ENCODE measurements at places on chromosomes 11 and 22.
A peak's percentile ranks its signal among the peaks of the same experiment; 100 is the strongest.

- no peak for DNase-seq
These were observed 51.8 kb downstream of the IGSF9B start for GRCh38 chr11:133904818-133905515.

DNA sequence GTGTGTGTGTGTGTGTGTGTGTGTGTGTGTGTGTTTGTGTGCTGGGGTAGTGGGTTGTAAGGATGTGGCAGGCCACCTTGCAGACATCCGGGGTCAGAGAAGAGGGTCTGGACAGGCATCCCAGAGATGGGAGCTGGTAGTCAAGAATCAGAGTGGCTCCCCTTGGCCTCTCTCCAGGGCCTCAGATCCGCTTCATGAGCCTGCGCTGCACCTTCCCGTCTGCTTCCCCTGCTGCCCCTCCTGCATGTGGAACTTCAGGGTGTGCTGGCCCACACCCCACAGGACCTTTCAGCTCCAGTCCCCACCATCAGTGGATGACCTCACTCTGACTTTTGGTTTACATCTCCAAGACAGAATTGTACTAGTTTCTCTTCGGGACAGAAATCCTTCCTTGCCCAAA lies 31.2 kb downstream of the TREH start:
- no peak for DNase-seq

DNA sequence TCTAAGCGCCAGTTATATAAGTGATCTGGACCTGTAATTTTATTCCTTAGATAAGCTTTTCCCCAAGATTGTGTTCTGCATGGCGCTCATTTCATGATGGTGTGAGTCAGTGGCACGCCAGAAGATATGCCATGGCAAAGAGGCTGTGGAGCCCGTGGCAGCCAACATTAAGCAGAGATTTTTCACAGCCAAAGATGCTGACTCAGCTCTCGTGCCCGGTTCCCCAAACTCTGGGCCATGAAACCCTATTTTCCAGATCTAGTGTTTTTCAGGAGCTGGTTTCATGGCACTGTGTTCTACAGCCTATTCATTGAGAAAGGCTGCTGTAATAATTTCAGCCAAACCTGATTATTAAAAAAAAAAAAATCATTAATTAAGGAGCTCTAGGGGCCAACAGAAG lies 15.4 kb upstream of the LINC01488 start:
- DNase-seq: no peak

DNA sequence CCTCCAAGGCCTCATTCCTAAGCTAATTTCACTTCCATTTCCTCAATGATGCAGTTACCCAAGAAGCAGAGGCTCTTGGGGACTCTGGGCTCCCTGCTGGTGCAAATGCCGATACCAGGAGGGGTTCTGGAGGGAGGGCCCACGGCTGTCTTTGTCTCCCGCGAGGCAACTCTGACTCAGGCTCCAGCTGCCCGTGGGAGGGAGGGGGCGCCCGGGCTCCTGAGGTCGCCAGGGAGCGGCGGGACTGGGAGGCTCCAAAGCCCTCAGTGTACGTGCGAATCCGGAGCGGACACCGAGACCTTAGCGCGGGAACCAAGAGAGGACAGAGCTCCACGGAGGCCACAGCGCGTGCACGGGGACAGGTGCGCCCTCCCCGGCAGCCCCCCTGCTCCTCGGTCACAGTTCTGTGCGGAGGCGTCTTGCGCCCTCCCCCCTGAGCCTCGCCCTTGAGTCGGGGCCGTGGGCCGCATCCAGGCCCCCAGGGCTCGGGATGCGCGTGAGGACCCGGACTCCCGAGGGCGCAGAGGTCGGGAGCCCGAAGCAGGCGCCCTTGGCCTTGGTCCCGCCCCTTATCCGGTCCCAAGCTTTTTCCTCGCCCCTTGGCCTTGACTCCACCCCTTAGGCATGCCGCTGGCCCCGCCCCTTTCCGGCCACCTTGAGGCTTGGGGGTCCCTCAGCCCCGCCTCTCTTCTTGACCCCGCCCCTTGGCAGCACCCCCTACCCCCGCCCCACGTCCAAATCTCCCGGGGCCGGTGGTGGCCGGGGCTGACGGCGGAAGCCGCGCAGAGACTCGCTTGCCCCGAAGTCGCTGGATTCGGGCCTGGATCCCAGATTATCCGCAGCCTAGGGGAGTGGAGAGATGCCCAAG lies 4.7 kb upstream of the SHISA8 start:
- no peak for DNase-seq

DNA sequence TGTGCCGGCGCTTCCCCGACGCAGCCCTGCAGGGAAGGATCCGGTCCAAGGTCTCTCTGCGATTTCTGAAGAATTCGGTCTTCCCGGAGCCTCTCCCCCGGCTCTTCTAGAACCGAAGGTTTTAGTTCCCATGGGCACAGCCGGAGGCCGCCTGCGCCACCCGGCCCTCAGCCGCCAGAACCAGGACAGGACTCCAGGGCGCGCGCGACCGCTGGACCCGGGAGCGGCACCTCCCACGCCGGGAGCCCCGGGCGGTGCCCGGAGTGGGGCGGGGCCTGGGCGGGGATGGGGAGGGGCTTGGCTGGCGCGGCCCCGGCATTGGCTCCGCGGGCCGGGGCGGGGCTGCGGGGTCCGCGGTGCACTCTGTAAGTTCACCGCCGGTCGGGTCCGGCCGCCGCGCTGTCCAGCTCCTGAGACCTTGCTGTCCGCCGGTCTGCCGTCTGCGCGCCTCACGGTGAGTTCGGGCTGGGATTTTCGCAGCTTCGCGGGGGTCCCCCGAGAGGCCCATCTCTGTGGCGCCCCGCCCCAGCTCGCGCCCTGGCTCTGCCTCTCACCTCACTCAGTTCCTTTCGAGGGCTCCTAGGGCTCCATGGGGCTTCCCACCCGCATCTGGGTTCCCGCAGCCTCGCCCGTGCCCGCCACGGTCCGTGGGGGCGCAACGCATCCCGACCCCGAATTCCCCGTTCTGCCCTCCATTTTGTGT lies at the start of gene CDC42EP2:
CDC42EP2 (plus strand) TSS at position 366 of the 703 bp plus-strand sequence. CDS start 6,033 bp downstream, outside the sequence.
- peak; percentile 84 for DNase-seq

DNA sequence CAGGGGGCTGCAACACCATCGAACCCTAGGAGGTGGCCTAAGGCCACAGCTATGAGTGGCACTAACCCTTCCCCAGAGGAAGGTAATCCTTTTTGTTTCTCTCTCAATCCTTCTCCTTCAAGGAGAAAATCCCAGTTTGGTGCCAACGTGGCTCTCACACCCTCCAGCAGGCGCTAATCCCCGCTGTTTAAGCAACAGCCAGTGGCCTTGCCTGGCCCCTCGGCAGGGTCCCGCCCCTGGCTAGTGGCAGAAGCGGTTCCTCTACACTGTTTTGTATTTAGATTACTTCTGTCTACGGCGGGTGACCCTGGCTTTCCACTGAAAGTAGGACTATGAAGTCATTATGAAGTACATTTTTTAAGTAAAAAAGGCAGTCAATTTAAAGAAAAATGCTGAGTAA lies 15.5 kb downstream of the GNAZ start:
- DNase-seq: no peak

GRCh38 chr11:794013-794765 lies 3.9 kb downstream of the SLC25A22 start:
- DNase-seq: no peak

- DNase-seq: no peak
These were observed 229.7 kb downstream of the CEP164 start for GRCh38 chr11:117557361-117557760.

DNA sequence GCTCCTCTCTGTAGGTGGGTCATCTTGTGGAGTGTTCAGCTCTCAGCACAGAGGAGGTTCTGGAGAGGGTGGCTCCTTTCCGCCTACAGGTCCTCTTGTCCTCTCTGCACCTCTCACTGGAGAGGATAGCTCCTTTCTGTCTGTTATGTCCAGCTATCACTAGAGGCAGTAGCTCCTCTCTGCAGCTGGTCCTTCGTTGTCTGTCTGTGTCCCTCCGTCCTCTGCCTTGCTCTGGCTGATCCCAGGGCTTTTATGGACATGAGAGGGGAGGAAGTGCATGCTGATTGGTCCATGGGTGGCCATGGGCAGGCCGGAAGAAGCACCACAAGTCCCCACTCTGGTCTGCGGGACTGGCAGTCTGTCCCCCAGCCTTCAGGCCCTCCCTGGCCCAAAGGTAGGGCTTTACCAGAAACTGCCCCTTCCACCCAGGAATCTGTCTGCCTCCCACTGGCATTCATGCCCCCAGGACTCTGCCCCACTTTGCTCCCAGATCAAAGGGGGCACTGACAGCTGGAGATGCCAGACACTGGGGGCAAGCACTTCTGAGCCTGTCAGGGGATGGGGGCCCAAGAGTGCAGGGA lies 38.6 kb upstream of the CALCB start:
- no peak for DNase-seq

- peak; percentile 33 for DNase-seq
These were observed 48.6 kb upstream of the TMEM45B start for GRCh38 chr11:129766898-129767604.

- no peak for DNase-seq
These were observed 3.6 kb downstream of the SYNGR1 start for GRCh38 chr22:39353346-39353745.

- no peak for DNase-seq
These were observed 27.0 kb upstream of the RBFOX2 start for GRCh38 chr22:36055376-36056295.

DNA sequence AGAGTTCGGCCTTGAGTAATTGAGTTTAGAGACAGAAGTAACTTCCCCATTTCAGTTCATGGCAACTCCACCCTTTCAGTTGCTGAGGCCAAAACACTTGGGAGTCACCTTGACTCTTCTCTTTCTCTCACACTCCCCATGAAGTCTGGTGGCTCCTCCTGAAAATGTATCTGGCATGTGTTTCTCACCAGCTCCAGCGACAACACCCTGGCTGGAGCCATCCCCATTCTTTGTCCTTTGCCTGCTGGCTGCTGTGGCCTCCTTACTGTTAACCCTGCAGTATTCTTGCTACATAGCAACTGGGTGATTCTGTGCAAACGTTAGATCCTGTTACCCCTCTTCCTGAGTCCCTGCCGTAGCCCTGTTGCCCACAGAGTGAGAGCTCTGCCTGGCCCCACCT lies 23.8 kb downstream of the SLC6A5 start:
- no peak for DNase-seq

DNA sequence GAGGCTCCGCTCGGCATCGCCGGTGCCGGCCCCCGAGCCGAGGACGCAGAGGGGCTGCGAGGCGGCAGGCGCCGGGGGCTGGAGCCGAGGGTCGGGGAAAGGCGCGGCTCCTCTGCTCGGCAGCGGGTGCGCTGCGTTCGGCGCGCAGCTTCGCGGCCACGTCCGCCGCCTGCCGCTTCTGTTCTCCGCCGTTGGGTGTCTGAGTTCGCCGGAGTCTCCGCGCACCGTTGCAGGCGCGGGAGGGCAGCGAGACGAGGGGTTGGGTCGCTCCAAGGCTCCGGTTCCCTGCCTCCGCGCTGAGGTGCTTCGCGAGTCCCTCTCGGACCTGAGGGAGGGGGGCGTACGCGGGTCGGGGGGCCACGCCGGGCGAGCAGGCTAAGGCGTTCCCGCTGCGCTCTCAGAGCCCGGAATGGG lies 347 bp downstream of the MN1 start:
- DNase-seq: peak; percentile 29

DNA sequence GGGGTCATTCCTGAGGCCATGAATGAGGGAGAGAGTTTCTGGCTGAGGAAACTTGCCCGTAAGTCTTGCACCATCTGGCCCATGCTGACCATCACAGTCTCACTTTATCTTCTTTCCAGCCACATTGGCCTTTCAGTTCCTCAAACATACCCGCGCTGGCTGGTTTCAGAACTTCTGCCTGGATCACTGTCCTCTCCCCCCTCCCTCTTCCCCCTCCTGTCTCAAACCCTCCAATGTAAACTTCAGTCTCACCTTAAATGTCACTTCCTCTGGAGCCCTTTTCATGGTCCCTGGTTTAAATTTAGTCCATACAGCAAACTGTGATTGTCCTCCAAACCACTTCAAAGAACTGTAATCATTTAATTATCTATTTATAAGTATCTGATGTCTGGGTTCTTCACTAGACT lies 3.7 kb upstream of the TMEM109 start:
- no peak for DNase-seq

GRCh38 chr11:109854731-109855130 lies 238.5 kb upstream of the ZC3H12C start:
- DNase-seq: no peak

DNA sequence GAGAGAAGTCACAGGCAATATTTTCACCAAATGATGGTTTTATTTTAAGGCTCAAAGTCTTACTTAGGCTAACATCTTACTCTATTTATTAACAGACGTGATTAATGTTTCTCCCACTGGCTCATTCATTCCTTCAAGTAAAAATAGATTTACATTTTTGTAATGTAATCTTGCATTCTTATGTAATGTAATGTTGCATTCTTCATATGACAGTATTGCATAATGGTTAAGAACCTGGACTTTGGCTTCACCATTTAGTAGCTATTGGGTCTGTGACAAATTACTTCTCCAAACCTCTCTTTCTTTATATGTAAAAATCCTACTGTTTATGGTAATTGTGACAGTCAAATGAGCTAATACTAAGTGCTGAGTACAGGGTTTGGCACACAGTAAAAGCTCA lies 3.3 kb upstream of the DIXDC1 start:
- DNase-seq: peak; percentile 35

GRCh38 chr11:97157221-97157740 lies 767.5 kb downstream of the JRKL start:
- DNase-seq: no peak

GRCh38 chr11:82837650-82838049 lies 62.6 kb downstream of the PRCP start:
- no peak for DNase-seq

DNA sequence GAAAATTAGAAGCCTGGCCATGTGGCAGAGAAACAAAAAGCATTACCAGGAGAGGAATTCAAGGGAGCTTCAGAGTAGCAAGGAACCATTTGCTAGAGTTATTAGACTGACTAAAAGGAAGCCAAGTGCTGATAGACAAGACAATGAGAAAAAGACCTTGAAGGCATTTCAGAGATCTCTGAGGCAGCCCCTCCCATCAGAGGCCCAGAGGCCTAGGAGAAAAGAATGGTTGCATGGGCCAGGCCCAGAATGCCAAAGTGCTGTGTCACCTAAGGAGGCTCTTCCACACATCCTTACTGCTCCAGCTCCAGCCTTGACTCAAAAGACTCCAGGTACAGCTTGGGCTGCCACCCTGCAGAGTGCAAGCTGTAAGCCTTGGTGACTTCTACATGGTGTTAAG lies 61.8 kb upstream of the POU2AF2 start:
- peak; percentile 25 for DNase-seq

DNA sequence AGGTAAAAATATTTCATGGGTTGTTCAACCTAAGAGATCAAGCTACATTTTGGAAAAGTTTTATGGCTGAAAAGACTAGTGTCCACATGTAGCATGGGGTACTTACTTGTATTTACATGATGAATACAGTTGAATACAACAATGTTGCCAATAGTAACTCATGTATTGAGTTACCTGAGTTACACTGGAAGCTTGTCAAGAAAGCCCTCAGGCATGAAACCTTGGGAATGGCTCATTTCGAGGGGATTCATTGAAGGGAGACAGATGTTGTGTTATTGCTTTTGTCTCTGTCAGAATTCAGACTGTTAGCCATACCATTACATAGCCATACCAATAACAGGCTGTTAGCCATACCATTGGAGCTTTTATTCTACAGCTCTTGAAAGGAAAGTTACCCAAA lies 9.2 kb downstream of the OR51F2 start:
- DNase-seq: no peak

DNA sequence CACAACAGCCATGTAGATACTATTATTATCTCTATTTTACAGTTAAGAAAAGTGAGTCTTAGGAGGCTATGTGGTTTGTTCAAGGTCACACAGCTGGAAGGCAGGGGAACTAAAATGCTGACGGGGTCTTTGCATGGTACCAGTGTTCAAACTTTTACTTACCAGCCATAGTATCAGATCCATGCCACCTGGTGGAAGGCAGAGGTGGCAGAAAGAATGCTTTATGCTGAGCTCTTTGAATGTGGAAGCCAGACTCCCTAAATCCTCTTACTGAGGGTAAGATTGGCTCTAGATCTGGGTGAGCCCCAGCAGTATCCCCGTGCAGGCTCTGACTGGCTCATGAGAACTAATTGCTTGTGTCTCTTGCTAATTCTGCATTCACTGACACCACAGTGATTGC lies 54.3 kb upstream of the NAV2 start:
- DNase-seq: peak; percentile 5
